ENCODE measurements at places on chromosomes 11 and 22.
A peak's percentile ranks its signal among the peaks of the same experiment; 100 is the strongest.

DNA sequence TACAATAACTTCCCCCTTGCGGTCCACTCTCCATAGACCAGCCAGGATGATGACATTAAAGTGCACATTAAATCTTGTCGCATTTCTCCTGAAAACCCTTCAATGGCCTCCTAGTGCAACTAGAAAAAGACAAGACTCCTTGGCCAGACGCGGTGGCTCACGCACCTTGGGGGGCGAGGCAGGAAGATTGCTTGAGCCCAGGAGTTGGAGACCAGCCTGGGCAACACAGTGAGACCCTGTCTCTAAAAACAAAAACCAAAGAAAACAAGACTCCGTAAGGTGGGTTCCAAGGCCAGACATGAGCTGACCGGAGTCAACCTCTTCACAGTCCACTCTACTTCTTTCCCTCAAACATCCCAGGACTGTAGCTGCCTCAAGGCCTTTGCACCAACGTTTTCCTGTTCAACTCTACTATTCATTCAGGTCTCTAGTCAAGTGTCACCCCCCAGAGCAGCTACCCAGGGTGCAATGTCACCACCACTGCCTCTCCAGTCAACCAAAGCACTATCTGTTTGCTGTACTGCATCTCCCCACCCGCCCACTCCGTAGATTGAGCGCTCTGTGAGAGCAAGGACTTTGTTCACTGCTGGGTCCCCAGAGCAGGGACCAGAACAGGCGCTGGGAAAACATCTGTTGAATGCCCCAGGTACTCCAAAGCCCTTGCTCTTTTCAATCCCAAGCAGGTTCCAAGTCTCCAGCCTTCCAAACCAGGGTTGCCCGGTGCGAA lies 739 bp downstream of the ZMAT5 start:
- peak; percentile 26 for DNase-seq

DNA sequence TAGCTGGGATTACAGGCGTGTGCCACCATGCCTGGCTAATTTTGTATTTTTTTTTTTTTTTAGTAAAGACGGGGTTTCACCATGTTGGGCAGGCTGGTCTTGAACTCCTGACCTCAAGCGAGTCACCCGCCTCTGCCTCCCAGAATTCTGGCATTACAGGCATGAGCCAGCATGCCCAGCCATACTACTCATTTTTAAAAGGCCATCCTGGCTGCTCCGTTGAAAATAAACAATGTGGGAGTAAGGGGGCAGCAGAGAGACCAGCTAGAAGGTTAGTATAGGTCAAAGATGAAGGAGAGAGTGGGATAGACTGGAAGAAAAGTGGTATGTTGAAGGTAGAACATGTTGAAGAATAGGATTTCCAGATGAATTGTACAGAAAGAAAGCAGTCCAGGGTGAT lies 17.6 kb upstream of the LIN7C start:
- no peak for DNase-seq

- DNase-seq = no peak
Measured at GRCh38 chr22:48208894-48209293, 1446.4 kb downstream of the TBC1D22A start.

- DNase-seq = no peak
Measured at GRCh38 chr11:80900265-80900664, 1459.4 kb upstream of the TENM4 start.

DNA sequence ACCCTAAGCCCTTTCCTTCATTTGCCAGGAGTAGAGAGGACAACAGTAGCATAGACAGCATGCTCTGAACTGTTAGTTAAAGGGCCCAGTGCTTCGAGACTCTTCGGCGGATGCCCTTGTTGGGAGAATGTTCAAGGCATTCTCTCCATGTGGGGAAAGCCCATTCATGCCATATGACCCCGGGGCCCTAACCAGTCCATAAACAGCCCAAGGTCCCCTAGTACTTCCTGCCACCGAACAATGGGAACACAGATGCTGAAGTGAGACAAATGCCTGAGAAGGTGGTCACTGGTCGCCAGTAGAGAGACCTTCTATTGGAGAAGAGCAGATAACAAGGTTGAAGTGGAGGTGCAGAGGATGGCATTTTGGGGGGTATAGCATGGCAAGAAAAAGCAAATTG lies 80.7 kb downstream of the FLI1 start:
- no peak for DNase-seq

- DNase-seq = no peak
Measured at GRCh38 chr11:126387857-126388256, 32.4 kb downstream of the ST3GAL4 start.

GRCh38 chr11:66321606-66322005 lies 4.8 kb upstream of the CD248 start:
- DNase-seq = no peak

DNA sequence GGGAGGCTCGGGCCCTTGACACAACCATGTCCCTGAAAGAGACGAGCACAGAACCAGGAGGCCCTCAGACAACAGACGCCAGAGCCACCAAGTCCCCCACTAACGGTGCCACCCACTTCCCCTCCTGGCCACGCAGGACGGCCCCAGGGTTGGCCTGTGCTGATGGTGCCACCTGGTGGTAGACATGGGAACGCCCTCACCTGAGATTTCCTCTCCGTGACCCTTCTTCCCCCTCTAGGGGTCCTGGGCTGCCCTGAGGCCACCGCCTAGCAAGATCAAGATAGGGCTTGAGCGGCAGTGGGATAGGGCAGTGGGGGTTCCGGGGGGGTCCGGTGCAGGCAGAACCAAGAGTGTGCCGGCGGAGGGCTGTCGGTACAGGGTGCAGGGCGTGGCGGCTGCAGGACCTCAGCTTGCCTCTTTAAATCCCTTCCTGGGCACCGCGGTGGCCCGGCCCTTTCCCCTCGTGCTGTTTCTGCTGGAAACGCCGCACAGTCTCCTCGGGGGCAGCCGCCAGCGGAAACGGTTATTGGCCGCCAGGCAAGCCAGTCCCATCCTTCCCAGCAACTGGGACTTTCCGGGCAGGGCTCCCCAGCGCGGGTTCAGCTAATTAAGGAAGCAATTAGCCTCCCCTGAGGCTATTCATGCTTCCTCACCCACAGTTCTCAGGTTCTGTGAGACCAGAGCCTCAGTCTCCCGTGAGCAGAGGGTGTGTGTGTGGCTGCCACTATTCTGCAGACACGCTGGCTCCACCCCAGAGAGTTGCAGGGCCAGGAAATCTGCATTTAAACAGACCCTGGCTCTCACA lies 5.5 kb upstream of the NFAM1 start:
- DNase-seq = peak; percentile 88

GRCh38 chr11:34830035-34830434 lies 86.1 kb downstream of the APIP start:
- no peak for DNase-seq

DNA sequence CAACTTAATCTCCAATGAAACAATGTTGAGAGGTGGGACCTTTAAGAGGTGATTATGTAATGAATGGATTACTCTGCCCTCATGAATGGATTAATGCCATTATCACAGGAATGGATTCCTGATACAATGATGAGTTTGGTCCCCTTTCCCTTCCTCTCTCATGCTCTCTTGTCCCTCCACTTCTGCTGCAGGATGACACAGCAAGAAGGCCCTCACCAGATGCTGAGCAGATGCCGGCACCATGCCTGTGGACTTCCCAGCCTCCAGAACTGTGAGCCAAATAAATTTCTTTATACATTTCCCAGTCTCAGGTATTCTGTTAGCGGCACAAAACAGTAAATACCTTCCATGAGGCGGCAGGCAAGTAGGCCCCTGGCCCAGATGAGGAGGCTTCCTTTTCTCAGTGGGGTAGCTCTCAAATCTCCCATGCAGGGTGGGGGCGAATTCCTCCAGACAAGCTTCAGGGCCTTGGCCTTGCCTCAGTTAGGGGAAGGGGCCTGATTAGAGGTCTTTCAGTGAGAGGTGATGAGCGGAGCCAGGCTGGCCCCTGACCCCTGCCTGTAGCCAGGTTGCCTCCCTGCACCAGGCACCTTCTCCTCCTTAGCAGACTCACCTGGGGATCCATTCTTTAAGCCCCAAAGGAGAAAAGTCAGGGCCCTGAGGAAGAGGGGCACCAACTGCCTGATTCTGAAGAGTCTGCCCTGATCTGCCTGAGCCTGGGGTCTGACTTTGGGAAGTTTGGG lies 86.0 kb downstream of the RRM1 start:
- no peak for DNase-seq

- peak; percentile 66 for DNase-seq
Measured at GRCh38 chr11:2376751-2377451, at the start of gene CD81. CD81 (plus strand) TSS chr11:2377310; CDS start chr11:2377550, 240 bp downstream.

DNA sequence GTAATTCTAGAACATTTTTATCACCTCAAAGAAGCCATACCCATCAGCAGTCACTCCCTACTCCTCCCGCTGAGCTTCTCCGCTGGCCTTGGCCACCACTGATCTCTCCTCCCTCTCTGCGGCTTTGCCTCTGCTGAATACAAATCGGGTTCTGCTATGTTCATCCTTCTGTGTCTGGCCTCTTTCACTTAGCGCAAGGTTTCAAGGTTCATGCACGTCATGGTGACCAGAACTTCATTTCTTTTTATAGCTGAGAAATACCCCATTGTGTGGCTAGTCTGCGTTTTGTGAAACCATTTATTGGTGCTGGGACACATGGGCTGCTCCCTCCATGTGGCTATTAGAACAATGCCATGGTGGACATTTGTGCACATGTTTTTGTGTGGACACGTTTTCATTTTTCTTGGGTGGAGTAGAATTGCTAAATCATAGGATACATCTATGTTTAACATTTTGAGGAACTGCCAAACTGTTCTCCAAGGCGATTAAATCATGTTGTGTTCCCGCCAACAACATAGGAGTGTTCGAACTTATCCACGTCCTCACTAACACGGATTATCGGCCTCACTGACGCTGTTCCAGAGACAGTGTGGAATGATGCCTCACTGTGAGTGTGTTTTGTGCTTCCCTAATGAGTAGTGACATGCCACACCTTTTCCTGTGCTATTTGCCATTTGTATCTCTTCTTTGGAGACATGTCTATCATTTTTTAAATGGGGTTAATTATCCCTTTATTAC lies 24.2 kb upstream of the KRTAP5-6 start:
- no peak for DNase-seq

DNA sequence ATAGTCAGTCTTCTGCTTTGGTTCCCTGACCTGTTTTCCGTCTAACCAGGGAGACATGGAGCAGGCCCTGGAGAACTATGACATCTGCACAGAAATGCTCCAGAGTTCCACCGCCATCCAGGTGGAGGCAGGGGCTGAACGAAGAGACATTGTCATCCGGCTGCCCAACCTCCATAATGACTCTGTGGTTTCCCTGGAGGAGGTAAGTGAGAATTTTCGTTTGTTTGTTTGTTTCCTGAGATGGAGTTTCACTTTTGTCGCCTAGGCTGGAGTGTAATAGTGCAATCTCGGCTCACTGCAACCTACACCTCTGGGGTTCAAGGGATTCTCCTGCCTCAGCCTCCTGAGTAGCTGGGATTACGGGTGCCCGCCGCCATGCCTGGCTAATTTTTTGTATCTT lies 52.9 kb downstream of the CABIN1 start:
- DNase-seq = no peak
